ENCODE measurements at places on chromosomes 1 and 21.

GRCh38 chr1:235712812-235713211, 63.2 kb upstream of the GNG4 start:
- no peak for DNase-seq

- no peak for DNase-seq
Measured at GRCh38 chr1:209057901-209058300, 525.6 kb upstream of the CAMK1G start.

DNA sequence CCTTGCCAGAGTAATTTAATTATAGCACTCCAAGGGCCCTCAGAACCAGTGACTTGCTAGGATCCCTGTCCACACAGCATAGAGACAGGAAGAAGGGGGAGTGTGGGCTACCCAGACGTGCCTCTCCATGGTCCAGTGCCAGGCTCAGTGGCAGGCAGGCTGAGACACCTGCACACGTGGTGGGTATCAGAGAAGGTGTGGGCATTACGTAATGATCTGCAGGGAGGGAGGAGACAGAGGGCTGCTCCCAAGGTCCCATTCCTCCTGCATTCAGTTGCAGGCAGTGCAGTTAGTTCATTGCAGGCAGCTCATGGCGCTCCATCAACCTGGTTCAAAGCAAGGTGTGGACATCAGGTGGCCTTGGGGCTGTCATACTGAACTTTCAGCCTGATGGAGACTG, 49.9 kb downstream of the C8B start:
- no peak for DNase-seq

GRCh38 chr21:31543191-31543590, 116.3 kb upstream of the SOD1 start:
- DNase-seq: no peak
